Fibroblast of lung (primary cell): ENCODE measurements at places on chromosomes 16 and 17. TPM values are rescaled to one million over a fixed set of nuclear protein-coding genes. Genes with fewer than 3 reads are reported as not detected.

- H3K27me3 ChIP-seq, result no peaks in the 10 kb centered on the region
- H3K27ac ChIP-seq, result peak overlapping the region; percentile 2
- no peak overlapping the region for H3K4me3 ChIP-seq
- H3K4me1 ChIP-seq, result peaks cover 8% of the 10 kb centered on the region
Measured at GRCh38 chr16:66189951-66190350, 176.5 kb upstream of the CDH5 start.

- H3K27me3 ChIP-seq, result no peaks in the 10 kb centered on the region
- no peaks in the 10 kb centered on the region for H3K4me1 ChIP-seq
- DNase-seq, result no peak
- H3K27ac ChIP-seq, result no peak overlapping the region
- H3K4me3 ChIP-seq, result no peak overlapping the region
Measured at GRCh38 chr16:51592001-51592501, 441.0 kb upstream of the SALL1 start.

DNA sequence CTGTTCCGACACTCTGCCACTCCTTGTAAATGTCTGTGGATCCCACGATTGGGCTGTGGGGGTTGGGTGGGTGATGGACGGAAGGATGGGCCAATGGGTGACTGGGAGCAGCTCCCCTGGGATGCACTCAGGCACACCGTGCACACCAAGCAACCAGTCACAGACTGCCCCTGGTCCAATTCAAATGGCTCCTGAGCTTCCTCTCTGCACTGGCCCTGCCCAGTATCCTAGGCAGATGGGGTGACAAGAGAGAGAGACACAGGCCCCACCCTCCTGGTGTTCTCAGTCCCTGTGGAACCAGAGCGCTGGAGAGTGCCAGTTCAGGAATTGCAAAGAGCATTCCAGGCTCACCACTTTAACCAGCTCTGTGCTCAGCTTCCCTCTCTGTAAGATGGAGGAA, 32.8 kb downstream of the BEAN1 start:
- H3K36me3 ChIP-seq, result no peaks in the 10 kb centered on the region
- H3K27me3 ChIP-seq, result peaks cover 15% of the 10 kb centered on the region
- H3K4me3 ChIP-seq, result no peak overlapping the region

- no peak overlapping the region for H3K27ac ChIP-seq
- peaks cover 2% of the 10 kb centered on the region for H3K27me3 ChIP-seq
- no peak overlapping the region for H3K4me3 ChIP-seq
- H3K36me3 ChIP-seq, result no peaks in the 10 kb centered on the region
- no peak for DNase-seq
Measured at GRCh38 chr16:87576171-87576570, 26.1 kb upstream of the JPH3 start.

DNA sequence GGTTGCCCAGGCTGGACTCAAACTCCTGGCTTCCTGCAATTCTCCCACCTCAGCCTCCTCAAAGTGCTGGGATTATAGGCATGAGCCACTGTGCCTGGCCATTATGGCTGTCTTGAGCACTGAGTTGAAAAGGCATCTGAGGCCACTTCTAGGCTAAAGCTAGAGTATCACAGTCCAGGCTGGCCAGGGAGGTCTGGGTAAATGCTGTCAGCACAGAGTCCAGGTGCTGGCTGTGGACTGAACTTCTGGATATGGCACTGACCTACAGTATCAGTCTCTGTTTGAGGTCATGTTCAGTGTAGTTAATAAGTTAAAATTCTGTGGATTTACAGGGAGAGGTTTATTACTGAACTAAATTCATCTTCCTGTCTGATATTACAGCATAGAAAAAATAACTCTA, 222.5 kb upstream of the TOM1L1 start:
- H3K36me3 ChIP-seq, result no peaks in the 10 kb centered on the region
- no peak overlapping the region for H3K27ac ChIP-seq
- no peaks in the 10 kb centered on the region for H3K4me1 ChIP-seq
- DNase-seq, result no peak
- H3K27me3 ChIP-seq, result no peaks in the 10 kb centered on the region

Gene PABPN1L
- total RNA-seq, result not detected in 2 replicates

GRCh38 chr17:39628655-39629493, 2.1 kb downstream of the PPP1R1B start:
- DNase-seq, result no peak
- no peak overlapping the region for H3K27ac ChIP-seq
- no peak overlapping the region for H3K4me3 ChIP-seq
- peaks cover 56% of the 10 kb centered on the region for H3K27me3 ChIP-seq

DNA sequence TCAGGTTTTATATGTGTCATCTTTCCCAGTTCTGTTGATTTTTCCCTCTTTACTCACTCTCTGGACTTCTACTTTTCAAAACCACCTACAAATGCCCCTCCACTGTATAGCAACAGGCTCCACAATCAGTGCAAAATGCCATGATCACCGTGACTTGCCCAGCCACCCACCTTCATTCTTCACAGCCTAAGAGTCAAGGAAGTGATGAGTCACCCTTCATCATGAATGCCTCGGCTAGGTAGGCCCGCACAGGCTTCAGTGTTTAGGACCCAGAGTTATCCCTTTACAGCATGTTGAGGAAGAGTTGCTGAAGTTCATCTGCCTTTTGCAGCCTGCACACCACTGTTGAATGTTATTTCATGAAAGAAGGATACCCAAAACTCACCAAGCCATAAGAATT, 158.6 kb downstream of the PMP22 start:
- no peaks in the 10 kb centered on the region for H3K36me3 ChIP-seq
- H3K4me3 ChIP-seq, result no peak overlapping the region
- peak; percentile 51 for DNase-seq
- H3K4me1 ChIP-seq, result no peaks in the 10 kb centered on the region
- no peaks in the 10 kb centered on the region for H3K27me3 ChIP-seq

DNA sequence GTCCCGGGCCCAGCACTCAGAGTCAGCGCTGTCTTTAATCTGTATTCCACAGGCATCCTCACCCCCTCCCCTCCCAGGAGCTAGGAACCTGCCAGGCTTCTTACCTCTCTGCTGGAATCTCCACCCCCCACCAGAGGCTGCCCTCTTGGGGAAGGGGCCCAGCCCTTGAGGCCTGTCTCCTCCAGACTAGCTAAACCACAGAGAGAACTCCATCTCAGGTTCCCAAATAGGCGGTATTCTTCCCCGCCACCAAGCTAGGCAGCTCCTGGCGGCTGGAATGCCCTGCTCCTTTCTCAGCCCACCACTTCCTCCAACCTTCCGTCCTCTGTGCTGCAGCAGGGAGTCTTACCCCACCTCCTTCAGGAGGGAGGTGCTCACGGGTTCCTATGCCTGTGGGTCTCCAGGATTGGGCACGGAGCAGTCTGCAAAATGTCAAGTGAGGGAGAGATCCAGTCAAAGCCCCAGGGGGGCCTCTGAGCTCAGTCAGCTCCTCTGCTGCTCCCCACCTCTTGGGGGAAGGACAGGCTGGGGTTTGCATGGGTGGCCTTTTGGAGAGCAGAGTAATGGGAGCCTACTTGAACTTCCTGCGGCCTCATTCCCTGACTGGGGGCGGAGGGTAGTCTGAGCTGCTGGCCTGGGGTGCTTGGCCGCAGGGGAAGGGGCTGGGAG, 55.7 kb downstream of the SREBF1 start:
- peak; percentile 87 for DNase-seq
- H3K27ac ChIP-seq, result no peak overlapping the region
- peaks cover 19% of the 10 kb centered on the region for H3K4me1 ChIP-seq
- no peak overlapping the region for H3K4me3 ChIP-seq
- H3K36me3 ChIP-seq, result no peaks in the 10 kb centered on the region
- no peaks in the 10 kb centered on the region for H3K27me3 ChIP-seq

Gene TAC4
- not detected in 2 replicates for total RNA-seq

DNA sequence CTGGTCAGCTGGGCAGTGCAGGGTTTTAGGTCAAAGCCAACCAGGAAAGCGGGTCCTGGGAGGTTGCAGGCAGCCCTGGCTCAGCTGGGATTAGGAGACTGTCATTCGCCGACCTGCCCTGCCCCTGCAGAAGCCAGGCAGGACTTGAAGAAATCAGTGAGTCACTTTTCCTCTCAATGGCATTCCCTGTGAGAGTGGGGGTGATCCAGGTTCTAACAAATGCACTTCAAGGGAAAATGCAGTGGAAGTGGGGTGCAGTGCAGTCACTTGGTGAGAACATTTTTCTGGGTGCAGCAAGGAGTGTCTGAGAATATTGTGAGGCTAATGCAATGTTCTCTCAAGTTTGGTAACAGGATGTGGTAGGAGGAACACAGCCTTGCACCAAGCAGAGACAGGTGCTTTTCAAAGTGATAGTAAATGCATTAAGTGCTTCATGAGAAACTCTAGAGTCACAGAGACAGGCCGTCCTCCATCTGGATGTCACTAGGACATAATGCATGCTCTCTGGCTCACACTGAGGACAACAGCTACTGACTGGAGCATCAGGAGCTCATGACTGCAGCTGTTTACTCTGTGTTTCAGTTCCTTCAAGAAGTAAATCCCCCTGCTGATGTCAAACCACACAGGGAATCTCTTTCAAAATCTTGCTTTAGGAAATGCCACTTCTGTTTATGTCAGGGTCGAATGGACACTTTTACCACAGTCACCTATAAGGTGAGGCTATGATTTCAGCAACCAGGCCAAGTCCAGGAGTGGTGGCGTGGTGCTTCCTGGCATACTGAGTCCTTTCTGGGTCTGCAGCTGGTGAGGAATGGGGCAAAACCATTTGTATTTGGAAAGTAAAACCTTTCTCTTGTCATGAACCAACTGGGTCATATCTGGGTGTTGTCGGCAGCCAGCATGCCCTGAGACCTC, 16.7 kb downstream of the CDK5R1 start:
- H3K36me3 ChIP-seq, result no peaks in the 10 kb centered on the region
- no peaks in the 10 kb centered on the region for H3K27me3 ChIP-seq
- H3K4me3 ChIP-seq, result no peak overlapping the region
- peak; percentile 10 for DNase-seq
- H3K4me1 ChIP-seq, result peaks cover 6% of the 10 kb centered on the region
- H3K27ac ChIP-seq, result no peak overlapping the region

DNA sequence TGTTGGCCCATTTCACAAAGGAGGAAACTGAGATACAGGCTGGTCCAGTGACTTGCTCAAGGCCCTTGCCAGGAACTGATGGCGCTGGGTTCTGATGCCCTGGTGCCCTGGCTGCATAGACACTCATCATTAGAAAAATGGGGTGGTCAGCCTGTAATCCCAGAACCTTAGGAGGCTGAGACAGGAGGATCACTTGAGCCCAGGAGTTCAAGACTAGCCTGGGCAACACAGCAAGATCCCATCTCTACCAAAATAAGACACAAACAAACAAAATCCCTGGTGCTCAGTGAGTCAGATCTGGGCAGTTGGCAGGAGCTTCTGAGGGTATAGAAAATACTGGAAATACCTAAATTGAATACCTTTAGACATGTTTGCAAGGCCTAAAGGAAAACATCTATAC, 41.1 kb upstream of the KIFC3 start:
- H3K27me3 ChIP-seq, result peaks cover 5% of the 10 kb centered on the region
- no peak overlapping the region for H3K4me3 ChIP-seq
- H3K36me3 ChIP-seq, result no peaks in the 10 kb centered on the region
- no peak overlapping the region for H3K27ac ChIP-seq
- H3K4me1 ChIP-seq, result no peaks in the 10 kb centered on the region

DNA sequence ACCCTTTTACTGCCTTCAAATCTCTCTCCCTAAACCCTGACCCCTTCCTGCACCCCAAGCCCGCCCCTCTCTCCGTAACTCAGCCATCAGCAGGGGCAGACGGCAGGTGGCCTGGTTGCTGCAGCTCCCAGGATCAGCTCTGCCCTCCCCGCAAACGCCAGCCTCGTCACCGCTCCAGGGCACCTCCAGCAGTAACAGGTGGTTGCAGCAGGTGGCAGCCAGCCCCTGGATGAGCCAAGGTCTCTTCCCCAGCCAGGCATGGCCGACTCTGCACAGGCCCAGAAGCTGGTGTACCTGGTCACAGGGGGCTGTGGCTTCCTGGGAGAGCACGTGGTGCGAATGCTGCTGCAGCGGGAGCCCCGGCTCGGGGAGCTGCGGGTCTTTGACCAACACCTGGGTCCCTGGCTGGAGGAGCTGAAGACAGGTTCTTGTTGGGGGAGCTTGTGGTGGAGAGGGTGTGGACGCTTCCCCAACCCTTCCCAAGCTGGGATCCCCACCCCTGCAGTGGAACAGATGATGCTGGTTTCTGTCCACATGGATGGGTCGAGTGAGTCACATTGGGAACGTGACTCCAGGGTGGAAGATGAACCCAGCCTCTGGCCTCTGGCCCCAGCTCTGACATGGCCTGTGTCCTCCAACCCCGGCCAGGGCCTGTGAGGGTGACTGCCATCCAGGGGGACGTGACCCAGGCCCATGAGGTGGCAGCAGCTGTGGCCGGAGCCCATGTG, 558 bp downstream of the HSD3B7 start:
- no peaks in the 10 kb centered on the region for H3K27me3 ChIP-seq
- DNase-seq, result no peak
- H3K4me1 ChIP-seq, result peaks cover 11% of the 10 kb centered on the region
- peaks cover 20% of the 10 kb centered on the region for H3K36me3 ChIP-seq
- H3K27ac ChIP-seq, result peak overlapping the region; percentile 69
- H3K4me3 ChIP-seq, result peak overlapping the region; percentile 45

Gene MPRIP
- total RNA-seq, result 67.3 and 104 TPM in 2 replicates

Gene SRCIN1
- total RNA-seq, result under 0.01 TPM in 1 of 2 replicates, not detected in the other

GRCh38 chr17:17280613-17281549, at the start of gene COPS3:
TSS of gene COPS3 (minus strand) at chr17:17281246. CDS start at chr17:17281186, 60 bp downstream.
- H3K36me3 ChIP-seq, result peaks cover 1% of the 10 kb centered on the region
- peak within 1 kb of the TSS; percentile 98 for H3K4me3 ChIP-seq
- peak within 1 kb of the TSS; percentile 99 for H3K27ac ChIP-seq

Gene MMP15
- 2.1 and 6.4 TPM in 2 replicates for total RNA-seq

DNA sequence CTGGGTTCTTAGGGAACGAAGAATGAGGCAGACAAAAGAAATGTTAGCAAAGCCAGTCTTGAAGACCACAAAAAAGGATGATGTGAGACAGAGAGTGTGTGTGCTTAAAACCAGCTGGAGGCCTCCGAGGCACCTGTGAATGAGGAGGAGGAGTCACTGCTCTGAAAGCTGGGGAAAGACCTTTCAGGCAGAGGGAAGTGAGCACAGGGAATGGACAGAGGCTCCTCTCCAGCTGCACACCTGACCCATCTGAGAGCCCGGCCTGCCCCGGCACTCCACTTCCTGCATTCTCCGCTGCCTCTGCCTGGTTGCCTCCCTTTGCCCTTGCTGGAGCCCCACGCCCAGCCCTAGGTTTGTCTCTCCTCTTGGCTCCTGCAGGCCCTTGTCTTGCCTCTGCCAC, 55.2 kb upstream of the SREBF1 start:
- no peak overlapping the region for H3K4me3 ChIP-seq
- H3K27me3 ChIP-seq, result no peaks in the 10 kb centered on the region
- H3K27ac ChIP-seq, result no peak overlapping the region

Gene BTBD17
- total RNA-seq, result under 0.01 TPM in 1 of 2 replicates, not detected in the other

Gene ODAD4
- 0.99 and 1.3 TPM in 2 replicates for total RNA-seq

DNA sequence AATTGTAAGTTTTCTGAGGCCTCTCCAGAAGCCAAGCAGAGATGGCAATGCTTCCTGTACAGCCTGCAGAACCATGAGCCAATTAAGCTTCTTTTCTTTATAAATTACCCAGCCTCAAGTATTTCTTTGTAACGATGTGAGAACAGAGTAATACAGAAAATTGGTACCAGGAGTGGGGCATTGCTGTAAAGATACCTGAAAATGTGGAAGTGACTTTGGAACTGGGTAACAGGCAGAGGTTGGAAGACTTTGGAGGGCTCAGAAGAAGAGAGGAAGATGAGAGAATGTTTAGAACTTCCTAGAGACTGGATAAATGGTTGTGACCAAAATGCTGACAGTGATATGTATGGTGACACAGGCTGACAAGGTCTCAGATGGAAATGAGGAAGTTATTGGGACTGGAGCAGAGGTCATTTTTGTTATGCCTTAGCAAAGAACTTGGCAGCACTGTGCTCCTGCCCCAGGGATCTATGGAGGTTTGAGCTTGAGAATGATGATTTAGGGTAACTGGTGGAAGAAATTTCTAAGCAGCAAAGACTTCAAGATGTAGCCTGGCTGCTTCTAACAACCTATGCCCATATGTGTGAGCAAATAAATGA, 23.1 kb downstream of the PRDM7 start:
- no peak for DNase-seq
- no peaks in the 10 kb centered on the region for H3K36me3 ChIP-seq
- no peak overlapping the region for H3K4me3 ChIP-seq
- H3K27me3 ChIP-seq, result no peaks in the 10 kb centered on the region
